NCI-H460 (cell line): ENCODE measurements at places on chromosomes 5 and 9. TPM values are rescaled to one million over a fixed set of nuclear protein-coding genes. Genes with fewer than 3 reads are reported as not detected.

The POLR1E gene
- 37.1 and 38.7 TPM in 2 replicates for total RNA-seq

The WDR38 gene
- not detected in 2 replicates for total RNA-seq

GRCh38 chr5:17411436-17412402 lies 86.3 kb upstream of the TAF11L2 start:
- DNase-seq: no peak

The SGTB gene
- total RNA-seq: 26.0 and 30.3 TPM in 2 replicates

DNA sequence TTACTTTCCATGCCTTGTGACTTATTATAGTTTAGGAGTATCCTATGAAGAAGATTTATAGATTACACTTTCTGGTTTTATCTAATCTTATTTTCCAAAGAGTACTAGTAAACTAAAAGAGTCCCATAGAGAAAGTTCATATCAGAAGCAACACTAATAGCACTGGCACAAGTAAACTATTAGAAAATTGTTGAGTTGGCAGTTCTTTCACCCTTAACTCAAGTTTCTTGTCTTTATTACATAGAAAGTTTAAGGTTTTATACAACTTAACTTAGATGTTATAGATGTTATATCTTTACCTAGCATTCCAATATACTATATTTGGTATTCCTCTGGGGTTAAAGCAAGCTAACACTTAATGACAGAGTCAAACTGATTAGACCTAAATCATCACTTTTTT lies 437.8 kb upstream of the ARRDC3 start:
- DNase-seq: no peak

DNA sequence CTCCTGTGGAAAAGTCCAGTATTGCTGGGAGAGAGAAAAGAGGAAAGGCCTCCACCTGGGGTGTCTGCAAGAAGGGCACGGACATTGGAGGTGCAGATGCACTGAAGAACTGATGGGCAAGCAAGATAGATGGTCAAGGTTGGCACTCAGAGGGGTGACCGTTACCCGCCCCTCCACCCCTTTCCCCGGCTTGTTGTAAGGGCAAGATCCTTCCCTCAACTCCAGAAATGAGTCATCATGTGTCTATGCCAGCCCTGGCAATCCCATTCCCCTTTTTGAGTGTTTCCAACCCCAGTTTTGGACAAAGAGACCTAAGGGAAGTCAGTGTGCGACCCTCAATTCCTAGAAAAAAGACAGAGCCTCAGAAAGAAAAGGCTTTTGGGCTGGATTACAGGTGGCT lies 34.9 kb upstream of the ATP6V1G1 start:
- no peak for DNase-seq

DNA sequence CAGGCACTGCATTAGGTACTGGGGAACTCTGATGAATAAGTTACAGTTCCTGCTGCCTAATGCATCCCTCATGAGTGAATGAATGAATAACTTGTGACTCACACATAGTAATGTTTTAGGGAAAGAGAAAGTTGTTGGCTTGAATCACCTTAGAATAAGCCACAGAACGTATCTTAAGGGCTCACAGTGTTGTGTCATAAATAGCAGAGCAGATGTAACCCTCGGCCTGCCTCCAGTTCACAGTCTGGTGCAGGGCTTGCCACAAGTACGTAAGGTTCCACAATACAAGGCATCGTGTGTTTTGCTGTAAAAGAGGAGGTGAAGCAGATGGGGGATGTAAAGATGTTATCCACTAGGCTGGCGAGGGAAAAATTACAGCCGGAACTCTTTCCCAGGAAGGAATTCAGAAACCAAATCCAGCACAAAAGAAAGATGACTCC lies 218.7 kb downstream of the TRPM3 start:
- peak; percentile 91 for DNase-seq

The ANKRD33B gene
- total RNA-seq: 7.2 and 8.4 TPM in 2 replicates
